Ammon's horn (tissue), 1 donor: ENCODE measurements at places on chromosomes 12 and 14.
A peak's percentile ranks its signal among the peaks of the same experiment; 100 is the strongest.

- no peak for DNase-seq
Measured at GRCh38 chr12:43816168-43816567, 10.1 kb upstream of the TWF1 start.

DNA sequence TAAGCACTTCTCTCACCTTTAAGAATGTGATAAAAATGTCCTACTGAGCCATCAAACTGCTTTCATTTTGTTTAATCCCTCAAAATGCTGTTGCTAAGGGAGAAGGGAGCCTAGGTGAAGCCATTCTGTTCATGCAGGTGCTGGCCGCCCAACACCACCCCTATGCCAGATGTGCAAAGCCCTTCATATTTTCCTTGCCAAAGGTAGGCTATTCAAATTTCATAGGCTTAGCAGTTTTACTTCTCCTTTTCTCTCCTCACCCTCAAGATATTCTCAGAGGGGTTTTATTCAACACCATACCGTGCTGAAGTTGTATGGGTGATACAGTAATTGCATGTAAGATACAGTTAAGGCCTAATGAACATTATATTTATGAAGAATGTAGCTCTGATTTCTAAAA lies 461.7 kb downstream of the GXYLT1 start:
- DNase-seq = no peak

- DNase-seq = no peak
Measured at GRCh38 chr14:78005325-78005724, 164.8 kb upstream of the NRXN3 start.

- DNase-seq = no peak
Measured at GRCh38 chr12:27194644-27195043, 49.4 kb upstream of the STK38L start.

DNA sequence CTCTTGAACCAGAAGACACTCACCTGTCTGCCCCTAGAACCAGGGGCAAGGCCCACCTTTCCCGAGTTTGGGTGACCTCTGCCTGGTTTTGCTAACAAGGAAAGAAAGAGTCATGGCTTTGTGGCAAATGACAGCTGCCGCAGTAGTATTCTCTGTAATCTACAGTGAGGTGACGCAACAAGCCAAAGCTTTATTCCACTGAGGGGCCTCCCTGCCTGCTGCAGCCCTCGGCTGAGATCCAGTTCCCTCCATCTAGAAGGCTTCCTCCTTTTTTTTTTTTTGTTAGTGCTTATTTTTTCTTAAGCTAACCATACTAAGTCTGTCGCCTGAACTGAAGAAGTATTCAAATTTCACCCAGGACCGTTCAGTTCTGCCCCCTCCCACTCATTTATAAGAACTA lies 142.3 kb upstream of the TMCC3 start:
- peak; percentile 51 for DNase-seq

DNA sequence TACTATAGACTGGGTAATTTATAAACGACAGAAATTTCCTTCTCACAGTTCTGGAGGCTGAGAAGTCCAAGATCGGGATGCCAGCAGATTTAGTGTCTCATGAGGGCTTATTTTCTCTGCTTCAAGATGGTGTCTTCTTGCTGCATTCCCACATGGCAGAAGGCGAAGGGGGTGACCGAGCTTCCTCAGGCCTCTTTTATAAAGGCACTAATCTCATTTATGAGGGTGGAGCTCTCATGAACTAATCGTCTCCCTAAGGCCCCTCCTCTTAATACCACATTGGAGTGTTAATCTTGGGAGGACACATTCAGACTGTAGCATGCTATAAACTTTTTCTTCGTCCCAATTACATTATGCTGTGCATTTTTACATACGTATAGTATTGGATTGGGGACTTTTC lies 200.4 kb upstream of the ARHGAP5 start:
- DNase-seq = no peak

- DNase-seq = no peak
Measured at GRCh38 chr14:33127531-33127930, 188.9 kb downstream of the NPAS3 start.

DNA sequence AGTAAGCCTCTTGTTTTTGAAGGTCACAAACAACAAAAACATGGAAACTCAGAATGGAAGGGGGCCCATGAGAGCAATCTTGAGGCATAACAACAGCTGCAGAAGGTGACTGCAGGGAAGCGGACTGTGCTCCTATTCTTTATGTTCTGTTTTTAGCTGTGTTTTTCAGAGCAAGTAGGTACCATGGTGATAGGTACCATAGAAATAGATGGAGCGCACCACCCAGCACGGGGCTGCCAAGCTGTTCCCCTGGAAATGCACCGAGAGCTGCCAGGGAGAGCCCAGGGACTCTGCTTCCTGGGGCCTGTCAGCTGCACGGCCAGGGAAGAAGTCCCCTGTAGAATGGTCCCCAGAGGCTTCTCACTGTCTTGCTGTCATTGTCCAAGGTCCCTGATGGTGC lies 32.8 kb downstream of the DGLUCY start:
- DNase-seq = peak; percentile 78

- no peak for DNase-seq
Measured at GRCh38 chr14:52332269-52332668, 18.2 kb downstream of the PTGER2 start.

- no peak for DNase-seq
Measured at GRCh38 chr12:122558745-122559641, 31.9 kb downstream of the KNTC1 start.

GRCh38 chr12:53746592-53747092 lies 5.1 kb downstream of the CISTR start:
- peak; percentile 97 for DNase-seq

- no peak for DNase-seq
Measured at GRCh38 chr12:50550530-50551223, 45.9 kb downstream of the DIP2B start.

DNA sequence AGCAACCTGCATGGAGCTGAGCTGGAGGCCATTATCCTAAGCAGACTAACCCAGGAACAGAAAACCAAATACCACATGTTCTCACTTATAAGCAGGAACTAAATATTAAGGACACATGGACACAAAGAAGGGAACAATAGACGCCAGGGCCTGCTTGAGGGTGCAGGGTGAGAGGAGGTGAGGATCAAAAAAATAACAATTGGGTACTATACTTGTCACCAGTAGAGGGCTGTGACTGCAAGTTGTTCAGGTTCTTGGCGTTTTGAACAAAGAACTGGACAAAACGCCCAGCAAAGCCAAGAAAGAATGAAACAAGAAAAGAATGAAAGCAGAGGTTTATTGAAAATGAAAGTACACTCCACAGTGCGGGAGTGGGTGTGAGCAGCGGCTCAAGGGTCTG lies 208.5 kb upstream of the NEDD1 start:
- no peak for DNase-seq

DNA sequence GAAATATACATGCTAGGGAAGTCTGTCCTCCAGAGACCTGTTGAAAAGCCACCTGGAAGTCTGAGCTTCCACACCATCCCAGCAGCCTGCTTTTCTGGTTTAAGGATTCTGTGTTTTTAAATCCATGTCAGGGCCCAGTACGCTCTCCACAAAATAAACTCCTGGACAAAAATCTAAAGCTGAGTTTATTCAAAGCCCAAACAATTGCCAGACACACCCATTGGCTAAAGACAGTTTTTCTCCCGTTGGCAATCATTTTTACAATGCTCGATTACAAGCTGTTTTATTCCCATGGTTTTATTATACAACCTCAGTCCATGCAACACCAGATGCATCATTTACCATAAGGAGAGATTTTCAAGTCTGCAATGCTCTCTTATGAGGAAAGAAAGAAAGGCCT lies 94.5 kb downstream of the MYRFL start:
- DNase-seq = no peak

GRCh38 chr12:34393086-34393820 lies 371.0 kb downstream of the ALG10 start:
- no peak for DNase-seq

GRCh38 chr12:18079541-18080246 lies 10.3 kb downstream of the RERGL start:
- DNase-seq = no peak

GRCh38 chr14:22460461-22461195 lies 128.4 kb downstream of the DAD1 start:
- DNase-seq = no peak

DNA sequence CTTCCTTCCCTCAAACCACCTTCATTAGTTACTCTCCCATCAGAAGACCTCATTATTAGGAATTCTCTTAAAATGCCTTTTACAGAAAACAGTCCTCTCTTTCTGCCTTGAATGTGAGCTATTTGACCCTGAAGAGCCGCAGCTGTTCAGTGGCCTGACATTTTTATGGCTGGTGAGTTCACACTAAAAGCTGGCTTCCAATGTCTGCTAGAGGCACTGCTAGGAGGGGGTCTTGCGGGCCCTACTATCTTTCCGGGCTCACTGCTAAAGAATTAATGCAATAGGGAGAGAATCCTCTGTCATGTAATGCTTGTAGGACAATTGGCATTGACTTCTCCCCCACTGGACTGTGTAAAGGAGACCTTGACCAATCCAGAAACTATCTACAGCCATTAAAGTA lies 87.7 kb downstream of the GPR135 start:
- DNase-seq = no peak

- no peak for DNase-seq
Measured at GRCh38 chr12:49646871-49647654, 23.7 kb downstream of the PRPF40B start.

GRCh38 chr14:61710853-61711817 lies 15.8 kb downstream of the HIF1A start:
- DNase-seq = no peak

GRCh38 chr14:95515596-95516552 lies 576 bp downstream of the SYNE3 start:
- DNase-seq = peak; percentile 81

GRCh38 chr12:94289461-94290312 lies 141.3 kb downstream of the PLXNC1 start:
- DNase-seq = peak; percentile 33

DNA sequence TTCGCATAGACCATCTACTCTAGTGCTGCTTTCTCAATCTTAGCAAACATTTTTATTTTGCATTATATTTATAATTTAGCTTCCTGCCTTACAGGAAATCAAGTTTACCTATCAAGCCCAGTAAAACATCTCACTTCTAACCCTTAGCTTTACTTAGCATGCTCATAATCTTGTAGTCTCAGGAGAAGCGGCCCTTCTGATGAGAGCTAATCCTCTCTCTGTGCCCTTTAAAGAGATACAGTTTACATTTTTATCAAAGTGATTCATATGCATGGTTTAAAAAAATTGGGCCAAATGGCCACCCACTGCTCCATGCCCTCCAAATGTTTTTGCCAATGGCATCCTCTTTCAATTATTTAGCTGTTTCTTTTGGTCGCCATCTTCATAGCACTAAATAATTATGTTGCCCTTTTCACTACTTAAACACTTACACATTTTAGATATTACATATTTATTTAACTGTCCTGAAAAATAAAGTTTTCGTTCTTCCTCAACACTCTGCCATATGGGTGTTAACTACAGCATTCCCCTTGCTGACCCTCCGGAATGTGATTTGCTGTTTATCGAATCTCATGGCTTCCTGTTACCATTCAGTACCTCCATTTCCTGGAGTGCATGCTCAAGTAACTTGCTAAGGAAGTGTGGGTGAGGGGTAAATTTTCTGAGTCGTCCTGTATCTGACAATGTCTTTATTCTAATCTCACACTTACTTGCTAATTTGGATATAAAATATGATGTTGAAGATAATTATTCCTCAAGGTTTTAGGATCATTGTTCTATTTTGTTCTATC lies 29.3 kb downstream of the YLPM1 start:
- DNase-seq = no peak

DNA sequence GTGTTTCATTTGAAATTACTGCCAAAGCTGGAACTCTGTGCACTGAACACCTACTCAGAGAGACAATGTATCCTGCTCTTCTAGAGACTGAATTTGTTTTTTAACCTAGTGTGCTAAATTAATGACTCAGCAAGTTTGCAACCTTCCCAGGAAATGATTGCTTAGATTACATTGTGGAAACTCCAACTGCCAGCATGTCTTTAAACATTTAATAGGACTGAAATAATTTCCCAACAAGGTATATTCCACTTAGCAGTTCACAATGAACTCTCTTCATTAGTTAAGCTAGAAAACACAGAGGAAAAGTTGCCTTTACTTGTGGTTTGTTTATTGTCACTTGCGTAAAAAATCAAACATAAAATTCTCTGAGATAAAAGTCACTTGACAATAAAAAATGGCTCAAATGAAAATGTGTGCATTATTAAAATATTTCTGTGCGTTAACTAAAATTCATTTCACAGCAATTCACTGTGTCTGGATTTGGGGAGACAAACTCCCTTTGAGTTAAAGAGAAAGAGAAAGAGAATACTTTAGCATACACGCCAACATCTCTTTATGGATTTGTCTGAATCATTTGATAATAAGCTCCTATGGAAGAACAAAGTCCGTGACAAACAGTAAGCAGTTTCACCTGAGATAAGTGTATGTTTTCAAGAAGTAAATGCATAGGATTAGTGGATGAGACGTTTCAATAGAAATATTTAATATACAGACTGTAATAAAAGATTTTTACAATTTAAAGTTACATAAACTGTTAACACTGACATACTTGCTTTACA lies 284.0 kb downstream of the PRKD1 start:
- no peak for DNase-seq

DNA sequence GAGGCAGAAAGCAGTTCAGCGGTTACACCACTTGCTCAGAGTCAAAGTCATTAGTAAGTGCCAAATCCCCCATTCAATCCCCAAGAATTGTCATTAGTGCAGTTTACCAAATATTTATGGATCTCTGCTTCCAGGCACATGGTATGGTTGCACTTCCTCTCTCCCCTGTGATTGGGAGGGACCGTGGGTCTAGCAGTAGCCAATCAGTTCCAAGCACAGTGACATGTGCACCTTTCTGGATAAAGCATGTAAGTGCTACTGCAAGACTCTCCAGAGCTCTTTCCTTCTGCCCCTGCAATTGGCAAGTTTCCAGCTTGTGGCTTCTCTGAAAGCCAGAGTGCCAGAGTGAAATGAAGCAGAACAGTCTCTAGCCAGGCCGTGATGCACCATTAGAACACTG lies 85.3 kb upstream of the FLRT2 start:
- no peak for DNase-seq

- no peak for DNase-seq
Measured at GRCh38 chr14:91354979-91355685, 62.5 kb downstream of the CCDC88C start.

DNA sequence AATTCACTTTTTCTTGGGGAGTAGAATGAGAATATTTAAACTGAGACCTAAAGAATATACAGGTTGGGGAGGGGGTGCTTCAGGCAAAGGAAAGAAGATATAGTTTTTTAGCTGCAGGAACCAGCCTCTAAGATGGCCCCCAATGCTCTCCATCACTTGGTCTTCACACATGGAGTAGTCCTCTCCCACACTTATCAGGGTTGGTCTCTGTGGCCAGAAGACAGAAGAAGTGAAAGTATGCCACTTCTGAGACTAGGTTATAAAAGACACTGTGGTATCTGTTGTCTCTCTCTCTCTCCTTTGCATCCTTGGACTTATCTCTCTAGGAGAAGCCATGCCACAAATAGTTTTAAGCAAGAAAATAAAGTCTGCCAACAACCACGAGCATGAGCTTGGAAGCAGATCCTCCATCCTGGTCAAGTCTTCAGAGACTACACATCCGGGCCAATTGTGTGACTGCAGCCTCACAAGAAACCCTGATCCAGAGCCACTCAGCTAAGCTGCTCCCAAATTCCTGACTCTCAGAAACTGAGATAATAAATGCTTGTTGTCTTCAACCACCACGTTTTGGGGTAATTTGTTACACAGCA lies 18.0 kb downstream of the PUS7L start:
- DNase-seq = no peak
